ENCODE measurements at places on chromosomes 3 and 15.

- no peak for DNase-seq
Measured at GRCh38 chr3:129413687-129414506, 14.5 kb downstream of the EFCAB12 start.

GRCh38 chr3:184360070-184360928 lies 1.1 kb downstream of the CLCN2 start:
- no peak for DNase-seq

- DNase-seq, result no peak
Measured at GRCh38 chr3:16455001-16455400, 58.5 kb downstream of the RFTN1 start.

- DNase-seq, result no peak
Measured at GRCh38 chr3:32217339-32217738, 21.1 kb upstream of the CMTM8 start.

GRCh38 chr3:43704697-43705096 lies 14.0 kb downstream of the ABHD5 start:
- no peak for DNase-seq

- no peak for DNase-seq
Measured at GRCh38 chr15:101103598-101103997, 148.2 kb downstream of the CHSY1 start.

DNA sequence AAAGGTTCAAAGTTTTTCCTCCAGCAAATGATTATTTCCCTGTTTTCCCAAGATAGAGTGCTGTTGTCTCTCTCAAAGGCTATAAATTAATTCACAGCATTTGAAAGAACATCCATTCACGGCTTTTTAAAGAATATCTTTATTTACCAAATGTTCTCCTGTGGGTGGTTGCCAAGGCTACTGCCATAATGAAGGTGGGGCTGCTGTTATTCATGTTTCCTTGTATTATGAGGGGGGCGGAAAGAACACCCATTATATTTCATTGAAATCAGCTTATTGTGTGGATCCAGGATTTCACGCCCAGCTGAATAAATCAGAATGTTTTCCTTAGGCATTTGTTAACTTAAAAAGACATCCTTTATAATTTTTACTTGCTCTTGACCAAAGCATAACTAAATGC lies 10.1 kb downstream of the SRP14 start:
- DNase-seq, result no peak

- no peak for DNase-seq
Measured at GRCh38 chr3:106710596-106710995, 666.6 kb upstream of the CCDC54 start.

DNA sequence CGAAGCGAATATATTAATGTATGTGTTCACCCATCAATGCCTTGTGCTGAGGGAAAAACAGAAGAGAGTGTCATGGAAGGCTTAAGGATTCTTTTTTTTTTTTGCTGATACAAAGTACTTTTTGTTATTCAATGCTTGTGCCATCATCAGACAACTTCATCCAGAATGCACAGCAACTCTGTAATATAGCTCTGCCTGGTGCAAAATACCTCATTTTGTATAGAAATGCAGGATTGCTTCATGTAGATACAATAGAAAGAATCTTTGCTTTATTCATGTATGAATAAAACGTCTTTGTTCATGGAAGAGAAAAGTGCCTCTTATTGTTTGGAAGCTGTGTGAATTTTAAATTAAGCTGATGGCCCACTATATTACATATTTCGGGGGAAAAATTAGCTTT lies 62.9 kb downstream of the SH3GL3 start:
- no peak for DNase-seq

- no peak for DNase-seq
Measured at GRCh38 chr15:37134699-37135131, 34.4 kb upstream of the MEIS2 start.

- DNase-seq, result no peak
Measured at GRCh38 chr15:59200560-59200959, 6.1 kb upstream of the LDHAL6B start.

DNA sequence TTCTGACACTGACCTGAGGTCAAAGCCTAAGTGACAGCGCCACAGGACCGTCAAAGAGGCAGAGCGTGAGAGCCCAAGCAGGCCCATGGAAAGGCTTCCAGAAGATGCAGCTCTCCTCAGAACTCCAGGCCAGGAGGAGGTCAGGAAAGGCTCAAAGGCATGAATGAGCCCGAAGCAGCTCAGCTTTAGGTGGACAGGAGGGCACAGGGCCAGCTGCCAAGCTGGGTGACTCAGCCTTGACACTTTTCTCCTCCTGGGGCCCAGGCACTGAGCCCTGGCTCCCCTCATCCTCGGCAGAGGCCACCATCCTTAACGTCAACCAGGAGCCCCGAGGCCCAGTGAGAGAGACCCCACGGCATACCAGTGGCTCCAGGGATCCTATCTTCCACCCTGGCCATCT lies 62.9 kb downstream of the ADCY5 start:
- no peak for DNase-seq

DNA sequence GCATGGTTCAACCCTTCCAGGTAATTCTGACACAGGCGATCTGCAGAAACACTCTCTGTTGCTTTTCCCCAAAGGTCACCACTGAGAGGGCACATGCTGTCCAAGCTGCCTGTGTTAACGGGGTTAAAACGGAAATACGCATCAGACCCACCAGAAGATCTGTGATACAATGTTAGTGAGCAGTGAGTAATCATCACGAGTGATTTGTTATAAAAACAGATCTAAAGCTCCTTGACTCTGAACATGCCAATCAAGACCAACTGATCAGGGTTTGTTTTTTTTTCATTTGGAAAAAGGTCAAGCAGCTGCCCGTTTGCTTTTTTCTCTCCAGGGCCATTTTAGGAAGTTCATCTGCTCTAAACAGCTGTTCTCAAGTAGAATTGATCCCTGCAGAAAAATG lies 43.2 kb downstream of the FGF12 start:
- DNase-seq, result no peak

DNA sequence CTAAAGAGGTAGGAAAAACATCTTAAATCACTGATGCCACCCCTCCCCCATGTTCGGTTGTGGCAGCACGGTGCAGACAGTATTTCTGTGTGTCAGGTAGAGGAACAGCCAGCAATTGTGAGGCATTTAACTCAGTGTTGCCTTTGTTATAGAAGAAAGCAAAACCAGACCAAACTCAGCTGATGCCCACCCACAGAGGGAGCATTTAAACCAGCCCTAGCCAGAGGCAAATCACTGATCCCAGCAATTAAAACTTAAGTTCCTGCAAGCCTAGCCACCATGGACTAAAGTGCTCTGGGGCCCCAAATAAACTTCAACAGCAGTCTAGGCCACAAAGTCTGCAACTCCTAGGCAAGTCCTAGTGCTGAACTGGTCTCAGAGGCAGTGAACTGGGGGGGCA lies 94.5 kb downstream of the CFAP20DC start:
- no peak for DNase-seq

GRCh38 chr15:86408261-86408660 lies 328.6 kb downstream of the AGBL1 start:
- no peak for DNase-seq

DNA sequence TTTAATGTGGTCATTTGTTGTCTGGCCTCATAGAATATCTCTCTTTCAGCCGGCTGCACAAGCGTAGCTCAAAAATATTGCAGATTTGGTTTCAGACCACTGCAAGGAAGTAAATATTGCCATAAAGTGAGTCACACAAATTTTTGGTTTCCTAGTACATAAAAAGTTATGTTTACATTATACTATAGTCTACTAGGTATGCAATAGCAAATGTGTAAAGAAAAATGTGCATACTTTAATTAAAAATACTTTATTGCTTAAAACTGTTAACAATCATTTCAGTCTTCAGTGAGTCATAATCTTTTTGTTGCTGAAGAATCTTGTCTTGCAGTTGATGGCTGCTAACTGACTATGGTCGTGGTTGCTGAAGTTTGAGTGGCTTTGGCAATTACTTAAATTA lies 425.1 kb upstream of the ROBO1 start:
- DNase-seq, result no peak

GRCh38 chr15:69586721-69587120 lies 134.1 kb downstream of the RPLP1 start:
- no peak for DNase-seq

- DNase-seq, result no peak
Measured at GRCh38 chr3:184341925-184342324, 4.5 kb downstream of the FAM131A start.

- DNase-seq, result no peak
Measured at GRCh38 chr3:187919048-187919447, 173.8 kb upstream of the BCL6 start.

- no peak for DNase-seq
Measured at GRCh38 chr3:109743981-109744380, 406.6 kb upstream of the DPPA4 start.

DNA sequence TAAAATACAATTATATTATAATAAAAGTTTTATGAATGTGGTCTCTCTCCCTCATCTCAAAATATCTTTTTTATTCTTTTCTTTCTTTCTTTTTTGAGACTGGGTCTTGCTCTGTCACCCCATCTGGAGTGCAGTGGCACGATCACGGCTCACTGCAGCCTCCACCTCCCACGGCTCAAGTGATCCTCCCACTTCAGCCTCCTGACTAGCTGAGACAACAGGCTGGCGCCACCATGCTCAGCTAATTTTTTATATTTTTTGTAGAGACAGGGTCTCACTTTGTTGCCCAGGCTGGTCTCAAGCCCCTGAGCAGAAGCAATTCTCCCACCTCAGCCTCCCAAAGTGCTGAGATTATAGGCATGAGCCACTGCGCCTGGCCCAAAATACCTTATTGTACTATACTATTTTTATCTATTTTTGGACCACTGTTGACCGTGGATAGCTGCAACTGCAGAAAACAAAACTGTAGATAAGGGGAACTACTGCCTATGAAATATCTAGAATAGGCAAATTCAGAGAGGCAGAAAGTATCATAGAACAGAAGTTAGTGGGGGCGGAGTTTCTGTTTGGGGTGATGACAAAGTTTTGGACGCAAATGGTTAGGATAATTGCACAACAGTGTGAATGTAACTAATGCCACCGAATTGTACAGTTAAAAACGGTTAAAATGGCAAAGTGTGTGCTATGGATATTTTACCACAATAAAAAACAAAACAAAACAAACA lies 66.6 kb downstream of the SLC12A8 start:
- DNase-seq, result no peak

DNA sequence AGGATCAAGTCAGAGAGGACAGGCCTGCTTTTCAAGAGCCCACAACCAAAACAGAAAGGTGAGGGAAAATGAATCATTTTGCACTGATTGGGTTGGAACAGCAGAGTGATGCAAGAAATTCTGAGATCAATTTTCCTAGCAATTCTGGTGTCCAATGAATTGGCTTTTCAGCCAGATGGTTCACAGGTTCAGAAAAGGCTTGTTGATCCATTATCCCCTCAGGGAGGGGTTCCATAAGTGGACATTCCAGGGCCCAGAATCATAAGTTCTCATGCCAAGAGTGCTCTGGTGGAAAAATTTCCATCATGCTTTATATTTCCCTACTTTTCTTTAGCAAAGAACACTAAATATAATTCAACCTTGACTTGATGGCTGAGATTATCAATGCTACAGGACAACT lies 16.2 kb downstream of the RBP2 start:
- no peak for DNase-seq

DNA sequence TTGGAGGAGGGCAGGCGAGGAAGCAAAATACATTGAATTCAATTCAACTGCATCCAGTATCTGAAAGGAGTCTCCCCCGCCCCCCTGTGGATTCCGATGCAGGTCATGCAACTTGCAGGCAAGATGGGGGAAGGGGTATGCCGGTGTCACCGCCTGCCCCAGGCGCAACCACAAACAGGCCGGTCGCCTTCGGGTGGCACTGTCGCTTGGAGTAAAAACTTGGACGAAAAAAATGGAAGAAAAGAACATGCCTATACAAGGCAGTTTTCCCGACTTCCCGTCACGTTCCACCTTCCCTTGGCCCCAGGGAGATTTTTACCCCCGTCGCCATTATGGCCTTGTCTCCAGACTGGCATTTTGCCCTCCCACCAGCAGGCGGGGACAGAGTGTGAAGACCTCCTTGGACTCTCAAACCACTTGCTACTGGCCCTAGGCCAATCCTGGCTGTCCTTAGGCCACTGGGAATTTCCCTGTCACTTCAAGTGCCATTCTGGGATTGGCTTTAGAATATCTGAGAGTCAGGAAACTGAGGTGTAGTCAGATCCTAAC lies 1.6 kb upstream of the NTRK3 start:
- DNase-seq, result peak; percentile 34

- no peak for DNase-seq
Measured at GRCh38 chr3:152100491-152101132, 168.1 kb upstream of the MBNL1 start.

DNA sequence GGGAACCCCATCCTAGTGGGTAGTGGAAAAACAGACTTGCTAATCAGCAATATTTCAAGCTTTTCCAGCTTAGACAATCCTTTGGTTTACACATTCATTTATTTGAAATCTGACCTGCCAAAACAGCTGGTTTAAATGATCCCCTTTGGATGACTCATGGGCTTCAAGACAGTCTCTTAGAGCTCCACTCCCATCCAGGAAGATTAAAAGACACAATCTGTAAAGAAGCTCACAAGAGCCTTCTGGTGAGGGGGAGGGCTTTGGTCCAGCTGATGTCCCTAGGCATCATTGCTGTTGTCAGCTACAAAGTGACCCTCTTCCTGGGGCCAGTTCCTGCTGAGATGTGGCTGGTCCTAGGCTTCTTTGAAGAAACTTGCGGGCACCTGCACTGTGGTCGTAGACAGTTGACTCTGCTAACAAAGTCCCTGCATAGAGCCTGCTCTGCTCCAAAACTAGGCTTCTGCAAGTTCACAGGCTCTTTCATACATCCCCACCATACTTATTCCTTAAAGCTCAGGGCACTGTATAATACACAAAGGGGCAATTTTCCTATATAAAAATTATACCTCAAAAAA lies 73.7 kb downstream of the IGSF11 start:
- no peak for DNase-seq

DNA sequence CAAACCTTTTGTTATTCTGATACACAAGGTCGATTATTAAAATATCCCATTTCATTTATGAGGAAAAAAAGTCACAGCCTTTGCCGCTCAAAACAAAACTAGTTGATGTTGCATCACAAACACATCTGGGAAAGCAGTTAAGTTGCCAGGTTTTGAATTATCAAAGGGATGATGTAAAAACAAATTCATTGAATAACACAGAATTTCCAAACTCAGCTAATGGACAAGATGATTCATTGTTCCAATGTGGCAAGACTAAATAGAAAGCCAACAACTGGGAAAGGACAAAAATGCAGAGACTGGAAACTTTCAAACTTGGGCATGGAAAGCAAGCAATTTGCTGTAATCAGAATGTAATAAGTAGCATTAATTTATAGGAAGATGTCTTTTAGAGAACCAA lies 610.0 kb upstream of the ZNF385D start:
- no peak for DNase-seq

DNA sequence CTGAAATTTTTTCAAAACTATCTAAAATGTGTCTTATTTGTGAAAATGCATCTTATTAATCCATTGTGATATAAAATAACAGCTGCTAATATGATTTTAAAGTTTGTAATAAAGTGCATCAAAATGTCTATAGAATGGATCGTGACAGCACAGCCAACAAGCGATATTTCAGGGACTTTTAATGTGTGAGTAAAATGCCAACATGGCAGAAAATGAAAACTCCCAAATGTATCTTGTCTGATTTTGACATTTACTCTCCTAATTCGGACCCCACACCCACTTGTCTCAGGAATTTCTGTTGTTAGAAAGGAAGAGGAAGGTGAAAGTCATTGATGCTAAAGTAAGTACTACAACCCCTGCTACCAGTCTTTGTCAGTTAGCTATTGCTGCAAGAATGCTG lies 273.9 kb downstream of the SATB1 start:
- DNase-seq, result no peak
